H1 (cell line): ENCODE measurements at places on chromosomes 2 and 18. TPM values are rescaled to one million over a fixed set of nuclear protein-coding genes. Genes with fewer than 3 reads are reported as not detected.

DNA sequence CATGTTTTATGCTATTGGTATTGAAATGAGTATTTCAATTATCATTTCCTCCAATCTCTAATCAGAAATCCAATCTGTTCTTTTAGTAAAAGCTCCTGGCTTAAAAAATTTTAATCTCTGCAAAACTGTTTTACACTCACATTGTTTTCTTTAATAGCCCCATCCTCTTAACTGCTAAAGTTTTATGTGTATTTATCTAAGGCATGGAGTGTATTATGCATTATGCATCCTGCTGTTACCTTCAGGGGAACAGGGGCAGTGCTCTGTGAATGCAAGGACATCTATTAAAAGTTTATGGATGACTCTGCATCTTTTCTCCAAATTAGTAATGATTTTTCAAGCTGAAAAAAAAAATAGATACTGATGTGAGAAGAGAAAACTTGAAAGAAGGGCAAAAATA, 1261.6 kb upstream of the NXPH2 start:
- DNase-seq = no peak
- H3K4me1 ChIP-seq = no peaks in the 10 kb centered on the region
- no peak overlapping the region for H3K4me3 ChIP-seq

GRCh38 chr2:113905886-113906285, 16.0 kb downstream of the ACTR3 start:
- DNase-seq = no peak
- H3K27me3 ChIP-seq = no peaks in the 10 kb centered on the region
- no peak overlapping the region for H3K4me3 ChIP-seq
- no peak overlapping the region for H3K27ac ChIP-seq
- H3K36me3 ChIP-seq = no peaks in the 10 kb centered on the region

The CRYGD gene
- 0.98 and 2.9 TPM in 2 replicates for total RNA-seq

GRCh38 chr2:18829251-18829902, 240.0 kb upstream of the NT5C1B start:
- H3K27me3 ChIP-seq = no peaks in the 10 kb centered on the region
- DNase-seq = no peak
- H3K27ac ChIP-seq = no peak overlapping the region
- H3K4me3 ChIP-seq = no peak overlapping the region
- H3K36me3 ChIP-seq = no peaks in the 10 kb centered on the region

GRCh38 chr2:231524477-231525247, 5.6 kb downstream of the NMUR1 start:
- no peak overlapping the region for H3K27ac ChIP-seq
- H3K27me3 ChIP-seq = peaks cover 3% of the 10 kb centered on the region

The FAP gene
- not detected in 2 replicates for total RNA-seq

- H3K27ac ChIP-seq = no peak overlapping the region
- no peaks in the 10 kb centered on the region for H3K4me1 ChIP-seq
- no peak overlapping the region for H3K4me3 ChIP-seq
- H3K27me3 ChIP-seq = no peaks in the 10 kb centered on the region
- no peaks in the 10 kb centered on the region for H3K36me3 ChIP-seq
- no peak for DNase-seq
Measured at GRCh38 chr2:237244178-237244577, 158.5 kb downstream of the COPS8 start.

The MOCOS gene
- 5.8 and 6.5 TPM in 2 replicates for total RNA-seq

DNA sequence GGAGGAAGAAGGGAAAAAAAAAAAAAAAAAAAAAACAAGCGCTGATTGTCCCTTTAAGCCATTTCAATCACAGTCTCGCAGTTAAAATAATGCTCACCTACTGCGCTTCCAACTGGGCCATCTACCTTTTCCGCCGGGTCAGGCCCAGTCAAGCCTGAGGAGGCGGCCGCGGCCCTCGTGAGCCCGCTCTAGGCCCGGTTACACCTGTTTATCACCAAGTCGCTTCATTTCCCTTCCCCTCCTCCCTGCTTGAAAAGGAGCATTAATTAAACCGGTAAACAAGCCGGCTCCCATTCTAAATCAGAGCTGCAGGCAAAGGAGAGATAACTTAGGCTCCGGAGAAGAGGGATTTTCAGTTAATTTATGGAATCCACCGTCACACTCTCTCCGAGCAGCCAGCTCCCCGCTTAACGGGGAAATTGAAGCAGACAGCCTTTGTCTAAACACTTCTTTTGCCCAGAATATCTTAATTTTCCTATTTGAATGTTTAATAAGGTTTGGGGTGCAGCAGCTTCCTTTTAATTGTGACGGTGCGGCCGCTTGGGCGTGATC, 140.1 kb upstream of the SIX3 start:
- peak; percentile 84 for DNase-seq
- peaks cover 10% of the 10 kb centered on the region for H3K4me1 ChIP-seq
- peaks cover 3% of the 10 kb centered on the region; the same call in 1 of the 2 replicates for H3K27me3 ChIP-seq
- H3K4me3 ChIP-seq = peak overlapping the region; percentile 65

DNA sequence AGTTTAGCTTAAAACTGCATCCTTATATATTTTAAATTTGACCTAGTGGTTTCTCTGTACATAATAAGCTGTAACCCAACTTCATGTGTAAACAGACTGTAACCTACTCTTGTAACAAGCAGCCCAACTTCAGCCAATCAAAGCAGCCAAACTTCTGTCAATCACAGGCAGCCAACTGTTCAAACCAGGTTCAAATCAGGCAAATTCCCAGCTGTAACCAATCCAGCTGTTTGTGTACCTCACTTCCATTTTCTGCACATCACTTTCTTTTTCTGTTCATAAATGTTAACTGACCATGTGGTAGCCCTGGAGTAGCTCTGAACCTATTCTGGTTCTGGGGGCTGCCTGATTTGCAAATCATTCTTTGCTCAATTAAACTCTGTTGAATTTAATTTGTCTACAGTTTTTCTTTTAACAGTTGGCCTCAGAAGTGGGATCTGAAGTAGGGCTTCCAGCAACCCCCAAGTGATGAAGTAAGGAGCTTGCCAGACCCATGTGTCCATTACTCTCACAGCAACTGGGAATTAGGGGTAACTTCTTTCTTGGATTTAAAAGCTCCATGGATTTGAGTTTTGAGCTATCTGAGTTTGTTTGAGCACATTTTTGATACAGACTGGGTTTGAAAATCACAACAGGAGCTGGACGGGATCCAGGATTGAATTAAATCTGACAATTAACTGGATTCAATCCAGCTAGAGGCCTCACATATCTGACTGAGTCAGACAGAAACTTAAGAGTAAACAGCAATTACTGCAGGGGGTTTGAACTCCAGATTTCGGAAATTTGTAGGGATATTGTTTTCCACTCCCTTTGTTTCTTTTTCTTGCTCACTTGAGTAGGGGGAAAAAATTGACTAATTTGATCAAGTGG, 1569.7 kb upstream of the SLC39A10 start:
- H3K27me3 ChIP-seq = no peaks in the 10 kb centered on the region
- no peaks in the 10 kb centered on the region for H3K36me3 ChIP-seq
- H3K27ac ChIP-seq = no peak overlapping the region

GRCh38 chr2:150166313-150167051, 321.0 kb downstream of the RND3 start:
- H3K27ac ChIP-seq = no peak overlapping the region
- H3K36me3 ChIP-seq = no peaks in the 10 kb centered on the region
- H3K27me3 ChIP-seq = no peaks in the 10 kb centered on the region
- no peak overlapping the region for H3K4me3 ChIP-seq
- H3K4me1 ChIP-seq = no peaks in the 10 kb centered on the region
- no peak for DNase-seq

DNA sequence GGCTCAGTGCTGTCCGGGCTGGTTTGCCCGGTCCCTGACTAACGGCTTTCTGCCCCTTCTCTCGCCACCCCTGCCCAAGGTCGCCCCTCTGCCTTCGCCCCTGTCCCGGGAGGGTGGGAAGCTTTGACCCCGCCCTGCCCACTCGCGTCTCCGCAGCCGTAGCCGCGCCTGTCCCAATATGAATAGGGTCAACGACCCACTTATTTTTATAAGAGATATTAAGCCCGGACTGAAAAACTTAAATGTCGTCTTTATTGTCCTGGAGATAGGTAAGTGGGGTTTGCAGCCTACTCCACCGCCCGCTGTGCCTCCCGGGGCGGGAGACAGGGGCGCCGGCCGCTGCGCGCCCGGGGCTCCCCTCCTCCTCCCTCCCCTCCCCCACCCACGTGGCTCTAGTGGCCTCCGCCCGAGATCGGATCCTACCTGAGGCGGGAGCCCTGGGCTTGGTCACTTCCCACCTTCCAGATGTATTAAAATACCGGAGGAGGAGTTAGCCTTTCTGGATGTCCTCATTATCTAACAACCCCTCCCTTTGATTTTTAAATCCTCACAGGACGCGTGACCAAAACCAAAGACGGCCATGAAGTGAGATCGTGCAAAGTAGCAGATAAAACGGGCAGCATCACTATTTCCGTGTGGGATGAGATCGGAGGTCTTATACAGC, 633 bp downstream of the NABP1 start:
- no peaks in the 10 kb centered on the region for H3K4me1 ChIP-seq
- H3K27ac ChIP-seq = no peak overlapping the region
- DNase-seq = no peak

The CYTIP gene
- total RNA-seq = 0.23 TPM in 1 of 2 replicates, not detected in the other

GRCh38 chr2:19786408-19787058, 115.2 kb downstream of the TTC32 start:
- H3K4me3 ChIP-seq = no peak overlapping the region
- H3K27me3 ChIP-seq = no peaks in the 10 kb centered on the region
- H3K4me1 ChIP-seq = peaks cover 15% of the 10 kb centered on the region
- H3K36me3 ChIP-seq = no peaks in the 10 kb centered on the region

The ITGB6 gene
- total RNA-seq = not detected in 2 replicates

The MBP gene
- 19.2 and 19.3 TPM in 2 replicates for total RNA-seq

DNA sequence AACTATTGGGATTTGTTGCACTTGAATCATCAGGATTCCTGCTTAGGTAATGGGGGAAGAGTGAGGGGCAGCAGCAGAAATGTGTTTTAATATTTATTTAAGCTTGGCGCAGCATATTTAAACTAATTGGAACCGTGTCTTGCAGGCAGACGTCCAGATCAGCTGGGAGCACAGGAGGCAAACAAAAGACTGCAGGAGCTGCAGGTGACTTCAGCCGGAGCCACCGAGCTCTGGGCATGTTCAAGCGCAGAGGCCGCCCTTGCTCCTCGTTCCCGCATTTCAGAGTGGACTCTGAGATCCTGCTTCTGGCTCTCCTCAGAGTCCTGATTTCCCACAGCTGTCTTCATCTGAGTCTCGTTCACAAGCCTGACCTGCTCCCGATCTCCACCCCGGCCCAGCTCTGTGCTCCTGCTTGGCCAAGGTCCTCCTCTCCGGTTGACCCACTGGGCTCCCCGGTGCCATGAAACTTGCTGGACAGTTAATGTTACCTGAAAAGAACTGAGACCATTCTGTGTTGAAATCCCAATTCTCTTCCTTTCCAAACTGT, 475.5 kb downstream of the SOX11 start:
- H3K27me3 ChIP-seq = no peaks in the 10 kb centered on the region
- no peaks in the 10 kb centered on the region for H3K36me3 ChIP-seq
- H3K4me3 ChIP-seq = no peak overlapping the region
- H3K4me1 ChIP-seq = no peaks in the 10 kb centered on the region; the same call in 1 of the 2 replicates
- no peak overlapping the region for H3K27ac ChIP-seq

The IL1B gene
- not detected in 2 replicates for total RNA-seq

GRCh38 chr18:22348521-22349316, 69.0 kb downstream of the CTAGE1 start:
- peaks cover 24% of the 10 kb centered on the region for H3K27me3 ChIP-seq
- no peaks in the 10 kb centered on the region for H3K36me3 ChIP-seq
- DNase-seq = peak; percentile 33
- peak overlapping the region; percentile 51 for H3K4me3 ChIP-seq
- no peaks in the 10 kb centered on the region for H3K4me1 ChIP-seq

The KCNIP3 gene
- 1.9 and 2.9 TPM in 2 replicates for total RNA-seq

DNA sequence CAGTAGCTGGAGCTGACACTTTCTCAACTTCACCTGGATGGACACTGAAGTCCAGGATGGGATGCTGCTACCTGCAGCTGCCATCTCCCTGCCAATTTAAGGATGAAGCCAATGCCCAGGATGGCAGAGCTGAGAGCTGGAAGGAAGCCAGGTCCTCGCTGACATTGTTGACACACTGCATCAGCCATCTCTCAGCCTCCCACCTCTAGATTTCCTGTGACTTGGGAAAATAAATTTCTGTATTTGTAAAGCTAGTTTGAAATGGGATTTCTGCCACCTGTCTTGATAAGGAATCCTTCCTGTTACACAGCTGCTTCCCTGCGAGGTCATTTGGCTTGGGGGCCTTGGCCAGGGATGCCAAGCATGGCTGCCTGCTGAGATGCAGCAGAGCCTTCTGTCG, 43.5 kb downstream of the KCTD1 start:
- H3K36me3 ChIP-seq = no peaks in the 10 kb centered on the region
- no peaks in the 10 kb centered on the region for H3K27me3 ChIP-seq
- H3K4me3 ChIP-seq = no peak overlapping the region

GRCh38 chr2:70349921-70350685, 48.2 kb upstream of the FAM136A start:
- DNase-seq = no peak
- no peak overlapping the region for H3K27ac ChIP-seq
- H3K4me3 ChIP-seq = no peak overlapping the region
- no peaks in the 10 kb centered on the region for H3K4me1 ChIP-seq
- no peaks in the 10 kb centered on the region for H3K27me3 ChIP-seq
- no peaks in the 10 kb centered on the region for H3K36me3 ChIP-seq

- no peaks in the 10 kb centered on the region for H3K4me1 ChIP-seq
- H3K27me3 ChIP-seq = no peaks in the 10 kb centered on the region
- H3K4me3 ChIP-seq = no peak overlapping the region
Measured at GRCh38 chr2:181140414-181140813, 160.0 kb downstream of the UBE2E3 start.

DNA sequence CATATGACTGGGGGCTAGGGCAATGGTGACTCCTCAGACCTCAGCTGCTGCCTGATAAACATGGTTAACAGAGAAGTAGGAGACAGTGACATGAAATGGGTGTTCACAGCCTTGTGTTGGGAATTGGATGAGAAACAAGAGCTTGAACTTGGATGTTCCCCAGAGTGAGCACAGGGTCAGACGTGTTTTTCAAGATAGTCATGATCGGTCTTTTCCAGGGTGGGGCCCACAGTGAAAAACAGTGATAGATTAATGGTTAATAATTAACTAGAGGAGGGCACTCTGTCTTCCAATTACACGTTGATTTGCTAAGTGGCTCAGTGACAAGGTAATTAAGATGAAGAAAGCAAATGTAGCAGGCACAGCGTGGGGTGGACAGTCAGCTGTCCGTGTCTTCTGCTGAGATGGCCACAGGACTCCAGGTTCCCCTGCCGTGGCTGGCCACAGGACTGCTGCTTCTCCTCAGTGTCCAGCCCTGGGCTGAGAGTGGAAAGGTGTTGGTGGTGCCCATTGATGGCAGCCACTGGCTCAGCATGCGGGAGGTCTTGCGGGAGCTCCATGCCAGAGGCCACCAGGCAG, at the start of gene UGT1A3:
Gene UGT1A3, plus strand, starts transcription at position 320 of the 579 bp plus-strand sequence. Its CDS starts 85 bp downstream, at position 405.
- H3K36me3 ChIP-seq = no peaks in the 10 kb centered on the region
- no peak within 1 kb of the TSS for H3K27ac ChIP-seq
- DNase-seq = no peak
- H3K4me1 ChIP-seq = no peaks in the 10 kb centered on the region
- H3K27me3 ChIP-seq = no peaks in the 10 kb centered on the region

The LYG2 gene
- total RNA-seq = not detected in 2 replicates

The MC5R gene
- 0.31 and 0.37 TPM in 2 replicates for total RNA-seq

The RBM44 gene
- 0.21 and 0.43 TPM in 2 replicates for total RNA-seq

The FOSL2 gene
- total RNA-seq = 4.5 and 5.5 TPM in 2 replicates
